ENCODE measurements at places on chromosomes 2 and 18. TPM values are rescaled to one million over a fixed set of nuclear protein-coding genes. Genes with fewer than 3 reads are reported as not detected.

RAB12 gene
- total RNA-seq, result 18.6 TPM

SERPINB7 gene
- total RNA-seq, result not detected

CCL20 gene
- not detected for total RNA-seq

RTP5 gene
- not detected for total RNA-seq

KYNU gene
- total RNA-seq, result not detected

OSBPL6 gene
- total RNA-seq, result 2.0 TPM

POMC gene
- 6.5 TPM for total RNA-seq

FKBP1B gene
- 30.5 TPM for total RNA-seq

CIDEA gene
- total RNA-seq, result not detected

Measured in progenitor cell of endocrine pancreas (in vitro differentiated cells).